Activated B cell treated with CpG ODN at 0.5 μM for 24 hours (primary cell): ENCODE measurements at places on chromosomes 1 and 21.

GRCh38 chr1:213996320-213997037, 8.7 kb downstream of the PROX1 start:
- no peak for DNase-seq

GRCh38 chr1:211640301-211640630, 35.2 kb downstream of the NEK2 start:
- DNase-seq = no peak

- DNase-seq = no peak
Observed at GRCh38 chr1:51534447-51534846, 15.4 kb upstream of the EPS15 start.

DNA sequence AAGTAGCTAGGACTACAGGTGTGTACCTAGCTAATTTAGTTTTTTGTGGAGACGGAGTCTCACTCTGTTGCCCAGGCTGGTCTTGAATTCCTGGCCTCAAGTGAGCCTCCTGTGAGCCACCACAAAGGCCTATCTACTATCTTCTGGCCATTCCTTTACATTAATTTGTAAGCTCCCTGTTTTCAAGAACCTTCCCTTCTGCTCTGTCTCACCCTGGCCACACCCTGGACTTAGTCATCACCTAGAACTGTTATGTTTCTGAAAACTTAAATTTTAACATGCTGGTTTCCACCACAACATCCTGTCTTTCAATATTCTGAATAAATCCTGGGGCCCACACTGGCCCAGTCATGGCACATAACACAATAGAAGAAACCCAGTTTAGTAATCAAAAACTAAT, 4.9 kb upstream of the B4GALT3 start:
- DNase-seq = no peak

GRCh38 chr1:106398391-106398790, 658.1 kb upstream of the PRMT6 start:
- DNase-seq = no peak

GRCh38 chr21:45413922-45414321, 9.0 kb downstream of the COL18A1 start:
- DNase-seq = no peak

DNA sequence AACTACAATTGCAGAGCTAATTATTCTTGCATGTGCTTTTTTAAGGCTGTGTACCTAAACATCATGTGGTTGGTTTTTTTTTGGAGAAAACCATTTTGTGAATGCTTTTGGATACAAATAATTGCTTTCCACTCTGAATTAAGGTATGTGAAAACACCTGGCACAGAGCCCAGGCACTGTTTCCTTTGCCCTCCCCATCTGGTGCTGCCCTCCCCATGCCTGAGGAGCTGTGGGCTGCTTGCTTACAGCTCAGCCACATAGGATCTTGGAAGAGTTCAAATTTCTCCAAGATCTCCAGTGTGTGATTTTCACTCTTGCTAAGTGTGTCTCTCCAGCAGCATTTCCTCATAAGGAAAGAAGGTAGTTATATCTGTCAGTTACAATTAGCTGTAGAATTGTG, 27.8 kb downstream of the DNM3 start:
- no peak for DNase-seq

GRCh38 chr1:31010086-31010989, 55.2 kb downstream of the PUM1 start:
- no peak for DNase-seq
